ENCODE measurements at places on chromosomes 3 and 15.

DNA sequence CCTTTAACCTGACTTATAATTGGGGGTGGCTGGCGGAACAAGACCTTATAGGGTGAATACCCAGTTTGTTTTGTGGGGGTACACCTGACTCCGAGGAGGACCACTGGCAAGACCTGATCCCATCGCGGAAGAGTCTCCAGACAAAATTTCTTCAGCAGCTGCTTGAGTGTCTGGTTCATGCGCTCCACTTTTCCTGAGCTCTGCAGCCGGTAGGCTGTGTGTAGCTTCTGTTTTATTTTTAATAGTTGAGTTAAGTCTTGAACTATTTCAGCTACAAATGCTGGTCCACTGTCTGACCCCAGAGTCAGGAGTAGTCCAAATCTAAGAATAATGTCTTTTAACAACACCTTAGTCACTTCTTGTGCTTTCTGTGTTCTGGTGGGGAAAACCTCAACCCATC, 21.2 kb upstream of the NOX5 start:
- DNase-seq: no peak

GRCh38 chr3:150806185-150806835, 43.3 kb upstream of the SIAH2 start:
- no peak for DNase-seq

- DNase-seq: no peak
These were observed 43.8 kb downstream of the RBM15B start for GRCh38 chr3:51434746-51435327.

DNA sequence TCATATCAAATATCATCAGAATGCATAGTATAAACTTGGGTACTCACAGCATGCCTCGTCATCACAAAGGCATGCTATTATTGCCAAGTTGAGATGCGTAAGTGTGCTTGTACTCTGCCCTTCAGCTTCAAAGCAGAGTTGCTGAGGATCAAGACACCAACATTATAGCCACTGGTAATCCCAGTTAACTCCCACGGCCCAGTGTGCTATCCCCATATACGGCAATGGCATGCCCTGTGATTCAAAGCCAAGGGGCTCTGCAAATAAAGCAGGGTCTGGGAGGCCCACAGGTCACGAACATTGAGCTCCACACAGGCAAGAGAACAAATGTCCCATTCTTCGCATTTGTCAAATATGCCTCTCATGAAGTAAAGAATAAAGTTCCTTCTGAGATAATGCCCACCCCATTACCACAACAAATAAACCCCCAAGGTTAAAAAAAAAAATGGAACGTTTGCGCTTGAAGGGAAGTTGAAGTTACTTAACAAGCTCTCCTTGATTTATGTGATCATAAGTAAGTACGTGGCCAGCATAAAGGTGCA, 298.1 kb upstream of the NECTIN3 start:
- DNase-seq: no peak

GRCh38 chr3:138833899-138834595, 681 bp downstream of the PIK3CB start:
- peak; percentile 59 for DNase-seq

DNA sequence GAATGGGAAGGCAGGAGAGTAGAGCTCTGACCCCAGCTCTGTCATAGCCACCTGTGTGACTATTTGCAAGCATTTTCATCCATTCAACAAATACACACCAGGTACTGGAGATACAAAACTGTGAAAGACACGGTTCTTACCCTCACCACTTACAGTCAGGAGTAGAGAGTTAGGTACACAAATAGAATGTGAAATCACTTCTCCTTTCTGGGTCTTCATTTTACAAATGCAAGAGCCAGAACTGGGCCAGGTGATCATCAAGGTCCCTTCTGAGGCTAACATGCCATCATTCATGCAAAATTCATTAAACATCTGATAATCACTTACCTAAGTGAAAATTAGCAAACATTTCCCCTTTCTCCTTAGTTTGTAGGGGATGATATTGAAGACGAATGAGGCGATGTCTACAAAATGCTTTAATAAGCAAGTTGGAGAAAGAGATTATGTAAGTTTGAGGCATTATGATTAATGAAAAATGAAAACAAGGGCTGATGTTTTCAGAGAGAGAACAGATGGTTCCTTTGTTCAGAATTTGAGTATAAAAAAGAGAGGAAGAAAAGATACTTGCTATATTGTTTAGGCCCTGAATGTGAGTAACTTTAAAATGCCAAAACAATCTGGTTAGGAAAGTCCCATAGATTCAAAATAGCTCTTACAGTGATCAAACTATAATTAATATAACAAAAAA, 88.6 kb downstream of the LPP start:
- no peak for DNase-seq

DNA sequence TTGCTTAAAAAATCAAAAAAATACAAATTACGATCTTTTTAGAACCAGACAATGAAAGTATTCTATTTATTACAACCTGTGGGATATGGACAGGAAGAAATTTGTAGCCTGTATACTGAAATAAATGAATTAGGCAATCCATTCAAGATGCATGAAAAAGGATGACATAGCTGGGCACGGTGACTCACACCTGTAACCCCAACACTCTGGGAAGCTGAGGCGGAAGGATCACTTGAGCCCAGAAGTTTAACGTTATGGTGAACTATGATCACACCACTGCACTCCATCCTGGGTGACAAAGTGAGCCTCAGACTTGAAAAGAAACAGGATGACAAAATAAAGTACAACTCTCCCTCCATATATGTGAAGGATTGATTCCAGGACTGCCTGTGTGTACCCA, 74.1 kb downstream of the MSL2 start:
- no peak for DNase-seq

GRCh38 chr15:88331291-88331690, 74.8 kb upstream of the NTRK3 start:
- DNase-seq: no peak

GRCh38 chr3:141877911-141878310, 1.5 kb downstream of the ATP1B3 start:
- DNase-seq: no peak

GRCh38 chr15:84840741-84841429, 23.7 kb downstream of the ALPK3 start:
- no peak for DNase-seq

DNA sequence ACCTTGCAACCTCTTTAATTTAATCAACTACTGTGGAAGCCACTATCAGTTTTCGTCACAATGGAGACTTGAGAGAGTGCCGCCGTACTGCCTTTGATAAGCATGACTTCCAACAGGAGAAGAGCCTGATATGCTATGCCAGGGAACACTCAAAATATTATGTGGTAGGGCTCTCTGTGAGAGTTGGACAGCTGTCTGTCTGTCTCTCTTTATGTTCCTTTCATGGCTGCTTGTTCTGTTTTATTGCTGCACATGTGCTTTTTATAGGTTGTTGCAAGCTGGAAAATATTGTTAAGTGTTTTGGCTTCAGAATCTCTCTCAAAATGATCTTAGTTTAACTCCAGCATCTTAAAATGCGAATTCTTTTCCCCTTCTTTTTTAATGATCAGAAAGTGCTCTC, 249.4 kb upstream of the RARB start:
- no peak for DNase-seq

- DNase-seq: no peak
These were observed 93.4 kb downstream of the THRB start for GRCh38 chr3:24401090-24401810.

GRCh38 chr3:44995142-44995770, 19.2 kb downstream of the EXOSC7 start:
- no peak for DNase-seq

DNA sequence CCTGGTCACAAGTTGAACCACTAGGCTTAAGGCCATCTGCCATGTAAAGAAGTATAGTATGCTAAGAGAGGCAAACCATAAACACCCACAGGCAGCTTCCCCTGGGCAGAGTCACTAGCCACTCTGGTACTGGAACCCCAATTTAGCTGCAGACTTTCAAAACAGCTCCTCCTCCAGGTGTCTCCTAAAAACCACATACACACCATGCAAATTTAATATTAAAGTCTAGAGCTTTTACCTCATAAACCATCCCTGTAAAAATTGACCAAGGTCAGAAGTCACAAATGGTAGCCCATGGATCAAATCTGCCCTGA, 99.1 kb upstream of the STT3B start:
- DNase-seq: no peak

GRCh38 chr3:160221019-160221418, 4.2 kb upstream of the C3orf80 start:
- no peak for DNase-seq

DNA sequence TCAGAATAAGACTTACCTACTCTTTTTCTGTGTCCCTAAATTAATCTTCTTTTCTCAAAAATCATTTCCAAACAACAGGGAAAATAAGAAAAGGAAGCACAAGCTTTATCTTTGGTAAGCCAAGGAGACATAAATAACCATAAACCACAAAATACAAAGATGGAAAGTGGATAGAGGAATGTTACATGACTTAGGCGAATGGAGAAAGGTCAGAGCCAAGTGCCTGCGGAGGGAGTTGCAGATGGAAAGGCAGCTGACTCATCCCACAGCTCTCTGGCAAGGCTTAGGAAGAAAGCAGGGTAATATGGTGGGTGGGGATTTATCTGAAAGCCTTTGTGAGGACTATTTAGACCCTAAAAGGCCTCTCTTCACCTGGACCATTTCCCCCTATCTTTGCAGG, 72.8 kb downstream of the GALK2 start:
- DNase-seq: no peak

- DNase-seq: no peak
These were observed 46.2 kb upstream of the ARHGEF26 start for GRCh38 chr3:154074966-154075365.
